Gastroesophageal sphincter (tissue), 4 donors: ENCODE measurements at places on chromosomes 6 and 20. TPM values are rescaled to one million over a fixed set of nuclear protein-coding genes. Genes with fewer than 3 reads are reported as not detected.

Gene GSS
- 47.6 TPM for total RNA-seq

Gene OR12D3
- not detected for total RNA-seq

Gene CALHM6
- not detected for total RNA-seq

Gene NOX3
- not detected for total RNA-seq

Gene PTPN1
- 39.6 TPM for total RNA-seq

Gene FABP7
- not detected for total RNA-seq

Gene COL19A1
- total RNA-seq = 4.8 TPM

Gene C20orf204
- 1.6 TPM for total RNA-seq

Gene KCNG1
- 0.40 TPM for total RNA-seq

Gene SIGLEC1
- 11.1 TPM for total RNA-seq

Gene ZSCAN9
- total RNA-seq = 17.1 TPM

- ATAC-seq = no peak
These were observed 413.4 kb upstream of the SOX4 start for GRCh38 chr6:21180155-21180554.

DNA sequence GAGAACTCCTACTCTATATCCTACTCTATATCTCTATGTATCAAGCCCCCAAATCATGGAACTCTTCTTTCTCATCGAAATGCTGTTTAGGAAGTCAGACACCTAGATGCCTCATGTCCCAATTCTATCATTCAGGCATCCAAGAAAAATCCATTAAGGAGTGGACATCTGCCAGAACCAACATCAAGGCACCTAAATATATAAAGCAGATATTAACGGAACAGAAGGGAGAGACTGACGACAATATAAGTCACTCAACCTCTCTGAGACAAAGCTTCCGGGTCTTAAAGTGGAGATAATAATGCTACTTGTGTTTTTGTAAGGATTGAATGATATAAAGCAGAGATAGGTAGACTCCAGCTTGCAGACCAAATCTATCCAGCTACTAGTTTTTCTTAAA, 241.5 kb downstream of the NFATC2 start:
- no peak for ATAC-seq

- peak; percentile 23 for ATAC-seq
These were observed 571 bp upstream of the PRPF6 start for GRCh38 chr20:63980317-63980805.

- ATAC-seq = no peak
These were observed 68.8 kb downstream of the PFDN4 start for GRCh38 chr20:54276577-54277169.

DNA sequence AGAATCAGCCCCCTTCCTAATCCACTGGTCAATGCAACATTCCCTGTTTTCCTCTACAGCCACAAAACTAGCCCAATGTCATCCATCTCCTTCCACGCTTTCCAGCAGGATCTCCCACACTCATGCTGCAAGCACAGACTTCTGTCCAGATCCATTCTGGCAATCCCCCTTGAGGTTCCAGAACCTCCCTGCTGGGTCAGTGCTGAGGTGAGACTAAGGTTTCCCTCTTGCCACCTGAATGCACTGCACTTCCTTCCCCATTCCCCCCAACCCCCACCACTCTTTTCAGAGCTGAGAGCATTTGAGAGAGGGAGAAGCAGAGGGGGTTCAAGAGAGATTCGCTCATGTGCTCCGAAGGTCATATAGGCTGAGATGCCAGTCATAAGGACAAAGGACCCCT, 43.9 kb downstream of the EBF4 start:
- no peak for ATAC-seq

DNA sequence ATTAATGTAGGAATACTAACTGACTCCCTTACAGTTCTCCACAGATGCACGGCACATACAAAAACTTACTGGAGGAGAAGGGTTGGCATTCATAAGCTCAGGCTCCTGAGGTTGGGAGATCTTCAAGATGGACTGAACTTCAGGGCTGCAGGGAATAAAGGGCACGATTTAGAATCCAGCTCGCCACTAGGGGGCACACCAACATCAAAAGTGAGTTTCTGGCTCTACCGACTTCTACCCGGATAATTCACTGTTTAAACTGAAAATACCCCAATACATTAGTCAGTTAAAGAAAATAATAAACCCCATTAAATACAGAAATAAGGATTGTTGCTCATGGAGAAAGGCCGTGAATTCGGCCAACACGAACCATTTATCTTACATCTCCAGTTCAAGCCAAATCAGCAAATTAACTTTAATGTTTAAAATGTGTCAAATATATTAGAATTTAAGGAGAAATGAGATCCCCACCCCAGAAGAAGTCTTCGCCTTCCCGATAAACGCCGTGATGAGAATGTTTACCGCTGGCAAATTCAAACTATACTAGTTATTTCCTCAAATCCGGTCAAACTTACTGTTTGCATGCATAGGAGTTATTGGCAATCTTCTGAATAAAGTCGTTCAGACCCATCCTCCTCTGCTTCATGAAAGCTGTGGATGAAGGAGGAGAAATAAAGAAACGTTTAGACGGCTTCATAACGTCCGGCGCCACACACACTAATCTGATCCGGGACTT, 121.7 kb upstream of the SLC2A12 start:
- ATAC-seq = no peak

GRCh38 chr6:149266659-149267058, 50.9 kb upstream of the TAB2 start:
- no peak for ATAC-seq

GRCh38 chr6:119158057-119158848, 79.8 kb upstream of the FAM184A start:
- peak; percentile 95 for ATAC-seq

DNA sequence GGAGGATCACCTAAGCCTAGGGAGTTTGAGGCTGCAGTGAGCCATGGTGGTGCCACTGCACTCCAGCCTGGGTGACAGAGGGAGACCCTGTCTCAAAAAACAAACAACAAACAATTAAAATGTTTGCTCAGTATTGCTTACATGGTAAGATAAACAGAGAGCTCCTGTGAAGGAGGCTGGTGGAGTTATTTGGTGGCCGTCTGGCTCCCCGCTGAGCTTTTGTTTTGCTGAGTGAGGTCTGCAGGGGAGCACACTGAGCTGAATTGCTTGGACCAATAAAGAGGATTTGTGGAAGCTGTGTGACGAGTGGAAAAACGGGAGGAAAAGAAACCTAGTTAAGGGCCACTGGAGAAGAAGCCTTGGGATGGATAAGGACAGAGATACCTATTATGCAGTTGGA, 41.1 kb upstream of the BMP6 start:
- ATAC-seq = no peak

GRCh38 chr6:102127253-102127652, 733.7 kb downstream of the GRIK2 start:
- no peak for ATAC-seq

DNA sequence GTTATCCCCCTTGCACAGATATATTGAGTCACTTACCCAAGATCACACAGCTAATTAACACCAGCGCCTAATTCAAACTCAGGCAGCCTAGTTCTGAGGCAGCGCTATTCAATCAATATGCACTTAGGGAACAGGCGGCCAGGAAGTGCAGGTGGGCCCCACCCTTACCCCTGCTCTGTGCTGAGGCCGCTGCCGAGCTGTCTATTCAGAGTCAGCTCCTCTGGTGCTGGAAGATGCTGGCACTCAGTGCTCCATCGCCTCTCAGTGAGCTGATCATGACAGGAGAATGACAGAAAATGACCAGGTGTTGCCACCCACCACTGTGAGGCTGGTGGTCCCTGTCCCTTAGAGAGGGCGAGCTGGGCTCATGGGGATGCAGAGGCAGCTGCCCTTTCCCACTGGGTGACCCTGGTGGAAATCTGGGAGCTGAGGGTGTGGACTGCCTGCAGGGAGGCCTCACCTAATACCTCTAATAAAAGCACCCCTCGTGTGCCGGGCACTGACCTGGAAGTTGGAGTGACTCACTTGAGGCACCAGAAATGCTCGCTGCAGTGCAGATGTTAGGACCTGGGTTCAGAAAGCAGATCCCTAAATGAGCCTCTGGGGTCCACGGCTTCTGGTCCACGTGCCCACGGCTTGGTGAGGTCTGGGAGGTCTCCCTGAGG, 42.5 kb upstream of the CD93 start:
- ATAC-seq = no peak

- ATAC-seq = no peak
These were observed 190.3 kb upstream of the POU3F2 start for GRCh38 chr6:98644063-98644462.

DNA sequence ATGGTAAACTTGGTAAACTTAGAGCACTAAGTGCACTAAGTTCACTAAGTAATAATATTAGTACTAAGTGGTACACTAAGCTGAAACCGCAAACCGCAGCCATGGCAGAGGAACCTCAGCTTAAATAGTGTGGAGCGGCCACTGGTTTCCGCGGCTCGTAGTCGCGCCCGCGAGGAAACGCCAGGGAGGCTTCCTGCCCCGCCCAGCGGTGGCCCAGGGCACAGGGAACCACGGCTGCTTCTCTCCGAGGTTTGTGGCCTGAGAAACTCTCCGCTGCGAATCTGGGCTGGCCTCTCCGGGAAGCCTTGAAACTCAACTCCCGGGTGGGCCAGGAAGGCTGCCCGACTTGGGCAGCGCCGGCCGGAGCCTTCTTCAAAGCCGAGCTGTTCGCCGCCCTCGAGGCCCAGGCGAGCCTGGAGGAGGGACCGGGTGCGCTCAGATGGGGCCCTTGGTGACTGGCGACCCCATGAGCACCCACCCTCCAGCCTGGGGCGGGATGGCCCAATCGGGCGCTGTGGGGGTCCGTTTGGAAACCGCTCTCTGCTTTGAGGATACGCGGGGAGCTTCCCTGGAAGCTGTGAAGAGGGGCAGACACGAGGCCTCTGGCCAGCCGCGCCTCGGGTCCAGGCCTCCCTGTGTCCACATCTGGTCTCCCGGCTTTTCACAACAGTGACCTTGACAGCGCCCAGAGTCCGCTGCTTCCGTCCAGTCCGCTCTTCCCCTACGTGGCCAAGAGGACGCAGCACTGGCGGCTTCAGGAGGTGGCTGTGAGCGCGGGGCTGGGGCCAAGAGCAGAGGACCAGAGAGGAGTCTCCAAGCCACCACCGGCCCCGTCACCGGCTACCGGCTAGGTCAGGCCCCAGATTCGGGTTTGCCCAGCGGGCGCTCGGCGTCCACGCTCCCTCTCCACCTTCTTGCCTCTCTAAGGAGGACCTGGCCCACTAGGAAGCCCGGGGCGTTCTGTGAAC, 25.4 kb upstream of the HLA-E start:
- ATAC-seq = peak; percentile 29
